ENCODE measurements at places on chromosomes 5 and 9.

GRCh38 chr9:32200241-32200640 lies 184.2 kb upstream of the ACO1 start:
- DNase-seq: no peak

DNA sequence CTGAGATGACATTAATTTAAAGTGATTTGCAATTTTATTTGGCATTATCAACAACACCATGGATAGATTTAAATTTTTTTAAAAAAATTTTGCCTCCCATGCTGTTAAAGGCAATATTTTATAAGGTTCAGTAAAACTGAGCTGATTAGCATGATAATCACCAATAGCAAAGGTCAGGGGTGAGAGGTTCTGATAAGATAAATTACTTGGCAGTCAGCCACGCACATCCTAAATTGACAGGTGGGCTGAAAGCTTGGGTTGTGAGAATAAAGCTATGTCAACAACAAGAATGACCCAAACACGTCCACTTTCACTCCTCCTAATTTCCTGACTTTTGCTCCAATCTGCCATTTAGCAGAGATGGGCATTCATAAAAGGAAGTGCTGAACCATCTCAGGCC lies 127.1 kb downstream of the LHFPL2 start:
- DNase-seq: no peak

GRCh38 chr9:110040788-110041187 lies 167.2 kb downstream of the C9orf152 start:
- DNase-seq: no peak

DNA sequence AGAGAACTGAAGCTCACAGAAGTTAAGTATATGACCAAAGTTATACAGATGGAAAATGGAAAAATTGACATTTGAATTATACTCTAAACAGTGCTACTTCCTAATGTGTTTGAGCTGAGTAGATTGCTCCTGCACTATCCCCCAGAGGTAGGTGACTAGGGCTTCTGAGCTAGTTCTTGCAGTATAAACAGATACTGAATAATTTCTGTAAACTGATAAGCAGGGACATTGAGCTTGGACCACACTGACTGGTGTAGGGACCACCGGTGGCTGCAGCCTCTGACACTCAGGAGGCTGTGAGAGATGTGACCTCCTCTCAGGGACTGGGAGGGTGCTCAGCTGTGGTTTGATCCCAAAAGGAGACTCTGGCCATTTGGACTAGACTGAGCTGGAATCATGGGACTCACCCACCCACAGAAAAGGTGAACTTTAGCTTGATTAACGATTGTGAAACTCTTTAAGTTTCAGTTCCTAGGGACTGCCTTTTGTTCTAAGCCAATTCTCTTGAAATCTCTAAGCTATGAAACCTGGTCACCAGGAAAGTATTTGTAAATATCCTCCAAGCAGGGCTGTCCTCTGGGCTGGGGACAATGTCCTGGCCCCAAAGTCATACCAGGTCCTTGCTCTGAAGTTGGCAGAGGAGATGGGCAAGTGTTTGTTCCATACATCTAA lies 291.5 kb downstream of the SEC61B start:
- no peak for DNase-seq

- no peak for DNase-seq
Measured at GRCh38 chr5:97545886-97546535, 363.0 kb upstream of the RIOK2 start.

Data from ELF-1 (cell line).